Hematopoietic multipotent progenitor cell (in vitro differentiated cells): ENCODE measurements at places on chromosomes 11 and 22.

DNA sequence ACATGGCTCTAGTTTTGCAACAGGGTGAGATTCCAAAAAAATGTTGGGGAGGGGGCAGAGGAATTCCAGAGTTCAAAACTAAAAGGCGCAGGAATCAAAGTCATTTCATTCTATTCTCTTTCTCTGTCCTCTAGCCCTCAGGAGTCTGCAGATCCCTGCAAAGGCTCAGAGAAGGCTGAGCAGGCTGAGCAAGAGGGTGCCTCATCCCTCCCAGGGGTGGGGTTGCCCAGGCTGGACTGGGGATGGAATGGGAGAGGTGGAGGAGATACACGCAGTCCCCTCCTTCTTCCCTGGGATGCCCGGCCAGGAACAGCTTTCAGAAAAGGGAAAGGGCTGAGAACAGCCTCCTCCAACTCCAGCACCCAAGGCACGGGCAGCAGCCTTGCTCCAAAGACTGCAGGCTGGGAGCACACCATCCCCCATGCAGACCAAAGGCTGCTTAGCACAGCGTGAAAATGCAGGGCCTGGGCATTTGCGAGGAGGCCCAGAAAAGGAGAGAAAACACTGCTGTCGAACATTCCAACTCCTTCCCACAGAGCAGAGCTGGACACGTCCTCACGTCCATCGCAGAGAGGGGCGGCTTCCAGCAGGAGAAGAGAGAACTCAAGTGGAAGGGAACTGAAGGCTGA lies 51.8 kb downstream of the MN1 start:
- no peak for DNase-seq

DNA sequence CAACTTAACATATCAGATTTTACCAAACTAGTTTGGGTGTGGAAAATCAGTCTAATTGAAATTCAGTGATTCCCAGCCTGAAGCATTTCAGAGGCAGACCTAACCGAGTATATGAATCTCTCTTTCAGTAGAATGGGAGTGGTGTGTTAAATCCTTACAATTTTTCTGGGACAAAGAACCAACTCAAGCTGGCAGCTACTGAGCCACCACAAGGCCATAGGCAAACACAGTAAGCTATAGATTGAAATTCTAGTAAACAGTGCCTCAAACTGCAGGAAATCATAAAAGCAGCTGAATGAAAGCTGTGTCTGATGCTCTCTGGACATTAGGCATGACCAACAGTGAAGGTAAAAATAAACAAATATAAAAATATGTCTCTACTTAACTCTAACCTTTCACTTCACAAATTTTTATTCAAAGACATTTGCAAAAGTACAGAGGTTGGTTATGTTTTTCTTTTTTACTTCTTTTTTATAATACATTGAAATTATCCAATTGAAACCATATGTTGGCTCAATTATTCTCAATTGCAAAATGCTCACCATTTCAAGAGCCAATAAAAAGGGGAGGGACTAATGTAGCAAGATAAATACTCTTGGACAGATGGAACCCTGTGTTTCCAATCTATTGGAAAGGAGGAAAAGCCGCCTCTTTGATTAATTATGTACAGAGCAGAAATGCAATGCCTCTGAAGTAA lies 35.8 kb upstream of the FIBIN start:
- no peak for DNase-seq

- no peak for DNase-seq
These were observed 411.9 kb upstream of the B3GAT1 start for GRCh38 chr11:134823970-134824369.

GRCh38 chr22:30266445-30267381 lies at the start of gene OSM:
TSS of gene OSM (minus strand) at chr22:30266851. CDS start at chr22:30266799, 52 bp downstream.
- DNase-seq = peak; percentile 98

DNA sequence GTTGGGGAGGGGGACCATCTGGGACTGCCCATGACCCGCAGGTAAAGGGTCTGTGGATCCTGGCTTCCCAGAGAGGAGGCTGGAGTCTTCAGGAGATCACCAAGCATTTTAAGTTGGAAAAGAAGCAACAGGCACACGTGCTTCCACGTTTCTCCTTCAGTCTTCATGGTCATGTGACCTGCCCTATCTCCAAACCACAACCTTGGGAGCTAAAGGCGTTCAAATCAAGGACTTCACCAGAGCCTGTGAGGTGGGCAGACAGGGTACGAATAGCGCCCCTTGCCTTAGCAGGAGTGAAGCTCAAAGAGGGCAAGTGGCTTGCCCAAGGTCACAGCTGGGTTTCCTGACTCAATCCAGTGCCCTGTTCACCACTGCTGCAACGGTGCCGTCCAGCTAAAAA lies 6.7 kb downstream of the TMEM184B start:
- DNase-seq = no peak
